ENCODE measurements at places on chromosomes 6 and 20. TPM values are rescaled to one million over a fixed set of nuclear protein-coding genes. Genes with fewer than 3 reads are reported as not detected.

DNA sequence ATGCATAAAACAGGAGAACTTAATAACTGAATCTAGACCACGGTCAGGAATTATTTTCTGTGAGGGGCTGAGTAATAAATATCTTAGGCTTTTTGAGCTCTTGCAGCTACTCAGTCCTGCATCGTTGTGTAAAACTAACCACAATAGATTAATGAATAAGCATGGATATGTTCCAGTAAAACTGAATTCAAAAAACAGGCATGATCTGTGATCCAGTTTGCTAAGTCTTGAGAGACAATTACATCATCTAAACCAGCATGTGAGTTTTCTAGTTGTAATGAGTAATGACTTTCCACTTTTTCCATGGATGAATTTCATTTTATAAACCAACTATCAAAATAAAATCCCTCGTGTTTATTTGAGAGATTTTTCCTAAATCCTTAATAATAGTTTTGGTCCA, 336.8 kb downstream of the RFPL4B start:
- DNase-seq, result peak; percentile 91

DNA sequence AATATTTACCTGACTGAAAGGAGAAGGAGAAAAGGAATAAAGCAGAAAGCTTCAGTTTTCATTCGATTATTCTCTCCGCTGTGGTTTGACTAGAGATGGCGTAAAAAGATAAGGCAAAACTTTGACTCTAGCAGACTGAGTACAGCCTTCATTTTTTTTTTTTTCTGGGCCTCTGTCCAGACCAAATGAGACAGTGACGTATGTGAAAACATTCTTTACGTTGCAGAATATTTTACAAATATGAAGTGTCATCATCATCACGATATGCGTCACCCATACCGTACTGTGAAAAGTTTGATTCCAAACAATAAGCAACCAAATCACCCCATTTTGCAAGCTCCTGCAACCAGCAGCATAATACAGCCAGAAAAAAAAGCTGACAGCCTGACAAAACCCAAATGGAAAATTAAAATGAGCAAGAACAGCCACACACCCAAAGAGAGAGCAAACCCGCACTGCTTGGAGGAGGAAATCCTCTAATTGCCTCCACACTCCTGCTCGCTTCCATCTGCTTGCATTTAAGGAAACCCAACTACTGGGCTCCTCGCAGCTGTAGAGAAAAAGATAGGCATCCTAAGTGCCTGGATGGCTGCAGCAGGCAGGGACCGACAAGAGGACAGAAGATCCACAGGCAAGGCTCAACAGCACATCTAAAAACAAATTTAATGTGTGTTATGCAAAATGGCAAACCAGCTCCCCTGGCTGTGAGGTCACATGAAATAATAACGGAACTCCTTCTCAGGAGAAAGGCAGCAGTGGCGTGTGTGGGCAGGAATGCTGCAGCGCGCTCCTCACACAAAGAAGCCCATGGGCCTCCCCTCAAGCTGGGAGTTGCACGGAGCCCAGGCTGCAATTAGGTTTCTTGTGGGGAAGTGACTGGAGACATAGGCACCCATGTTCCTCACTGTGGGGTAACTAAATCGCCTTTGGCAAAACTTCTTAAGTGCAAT, 113.1 kb downstream of the FYN start:
- peak; percentile 23 for DNase-seq

GRCh38 chr6:130903602-130904001, 76.4 kb downstream of the SMLR1 start:
- DNase-seq, result no peak

GRCh38 chr6:125528621-125529041, 220.8 kb upstream of the HEY2 start:
- no peak for DNase-seq

GRCh38 chr6:31764198-31764597, 1.7 kb downstream of the SAPCD1 start:
- no peak for DNase-seq

GRCh38 chr6:6975459-6976111, 132.2 kb upstream of the RREB1 start:
- DNase-seq, result no peak

DNA sequence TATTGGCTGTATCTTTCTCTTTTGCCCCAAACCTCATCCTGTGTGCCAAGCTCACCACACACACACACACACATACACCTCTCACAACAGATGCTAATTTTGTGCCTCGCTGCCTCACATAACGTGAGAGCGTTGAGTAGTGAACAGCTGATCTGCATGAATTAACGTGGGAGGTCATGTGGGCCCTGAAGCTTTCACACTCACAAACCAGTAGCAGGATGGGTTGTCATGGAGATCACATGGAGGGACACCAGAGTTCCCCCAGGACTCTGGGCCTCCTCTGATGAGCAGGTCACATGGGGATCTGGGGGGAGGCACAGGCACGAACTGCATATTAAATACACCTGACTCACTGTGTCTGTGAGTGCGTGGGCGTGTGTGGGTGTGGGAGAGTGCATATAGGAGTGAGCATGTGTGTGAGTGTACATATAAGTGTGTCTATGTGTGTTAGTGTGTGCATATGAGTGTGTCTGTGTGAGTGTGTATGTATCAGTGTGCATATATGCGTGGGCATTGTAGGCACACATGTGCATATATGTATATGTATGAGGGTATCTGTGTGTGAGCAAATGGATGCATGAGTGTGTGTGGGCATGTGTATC, 62.7 kb upstream of the SULF2 start:
- no peak for DNase-seq

DNA sequence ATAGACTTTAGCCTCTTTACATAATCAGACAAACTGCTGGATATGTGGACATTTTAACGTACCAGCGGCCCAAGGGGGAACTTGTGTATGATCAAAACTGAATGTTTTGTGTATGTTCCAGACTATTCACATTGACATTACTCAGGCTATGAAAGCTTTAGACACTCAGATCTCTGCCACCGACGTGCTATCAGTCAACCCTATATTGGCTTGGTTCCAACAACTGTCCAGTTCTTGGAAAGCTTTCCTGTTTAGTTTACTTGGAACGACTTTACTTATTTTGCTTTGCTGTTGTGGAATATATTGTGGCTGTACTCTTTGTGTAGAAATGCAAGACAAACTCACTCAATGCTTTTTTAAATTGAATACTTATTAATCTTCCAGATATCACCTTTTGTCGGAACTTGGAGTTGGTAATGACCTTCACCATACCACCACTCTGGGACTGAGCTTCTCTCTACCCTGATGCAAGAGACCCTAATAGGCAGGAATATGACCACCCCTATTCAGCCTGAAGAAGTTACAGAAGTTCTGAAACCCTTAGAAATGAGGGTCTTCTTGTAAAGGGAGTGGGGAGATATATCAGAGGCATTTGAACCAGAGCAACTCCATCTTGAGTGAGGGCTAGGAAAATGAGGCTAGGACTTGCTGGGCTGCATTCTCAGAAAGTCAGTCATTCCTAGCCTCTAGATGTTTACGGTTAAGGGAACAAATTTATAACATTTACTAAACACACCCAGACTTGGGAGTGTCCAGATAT, 49.0 kb upstream of the PAX1 start:
- no peak for DNase-seq

GRCh38 chr6:3210024-3210610, 17.3 kb downstream of the TUBB2B start:
- DNase-seq, result no peak

DNA sequence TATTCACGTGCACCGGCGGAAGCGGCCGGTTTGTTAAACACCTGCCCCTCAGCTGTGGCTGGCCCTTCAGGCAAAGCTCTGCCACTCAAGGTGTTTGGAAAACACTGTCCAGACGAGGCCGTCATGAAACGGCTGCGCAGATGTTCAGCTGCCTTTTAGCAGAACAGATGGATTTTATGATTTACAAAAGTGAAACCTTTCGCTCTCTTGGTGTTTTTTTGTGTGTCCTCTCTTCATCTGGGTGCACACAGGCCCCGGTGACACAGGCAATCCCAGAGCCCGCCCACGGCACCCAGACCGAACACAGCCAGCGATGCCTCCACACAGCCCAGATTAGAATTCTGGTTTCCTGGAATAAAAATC, 397.0 kb downstream of the SMOC2 start:
- DNase-seq, result no peak

DNA sequence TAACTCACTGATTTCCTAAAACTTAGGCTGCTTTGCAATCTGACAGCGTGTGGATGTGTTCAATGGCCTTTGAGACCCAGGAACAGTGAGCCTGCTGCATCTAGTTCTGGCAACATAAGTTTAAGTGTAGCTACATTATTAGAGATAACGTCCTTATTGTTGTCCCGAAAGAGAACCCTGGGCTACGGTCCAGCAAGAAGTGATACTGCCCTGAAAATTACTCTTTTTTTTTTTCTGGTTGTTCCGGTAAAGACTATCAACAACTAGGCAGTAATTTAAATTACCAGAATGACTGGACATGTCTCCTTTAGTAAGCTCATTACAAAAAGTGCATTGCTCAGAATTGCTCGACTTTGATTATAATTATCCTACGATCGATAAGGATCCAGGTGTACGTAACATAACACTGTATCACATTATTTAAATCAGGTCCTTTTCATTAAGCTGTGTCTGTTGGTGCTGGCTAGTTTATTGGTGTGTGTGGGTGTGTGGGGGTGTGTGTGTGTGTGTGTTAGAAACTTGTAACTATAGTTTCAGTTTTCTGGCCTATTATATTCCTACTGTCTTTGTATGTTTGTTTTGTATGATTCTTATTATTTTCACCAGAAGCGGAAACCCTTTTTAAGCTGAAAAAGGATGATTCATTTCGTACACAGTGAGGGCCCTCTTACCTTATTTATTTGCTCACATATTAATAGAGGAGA, 3.0 kb downstream of the TSHZ2 start:
- peak; percentile 56 for DNase-seq

DNA sequence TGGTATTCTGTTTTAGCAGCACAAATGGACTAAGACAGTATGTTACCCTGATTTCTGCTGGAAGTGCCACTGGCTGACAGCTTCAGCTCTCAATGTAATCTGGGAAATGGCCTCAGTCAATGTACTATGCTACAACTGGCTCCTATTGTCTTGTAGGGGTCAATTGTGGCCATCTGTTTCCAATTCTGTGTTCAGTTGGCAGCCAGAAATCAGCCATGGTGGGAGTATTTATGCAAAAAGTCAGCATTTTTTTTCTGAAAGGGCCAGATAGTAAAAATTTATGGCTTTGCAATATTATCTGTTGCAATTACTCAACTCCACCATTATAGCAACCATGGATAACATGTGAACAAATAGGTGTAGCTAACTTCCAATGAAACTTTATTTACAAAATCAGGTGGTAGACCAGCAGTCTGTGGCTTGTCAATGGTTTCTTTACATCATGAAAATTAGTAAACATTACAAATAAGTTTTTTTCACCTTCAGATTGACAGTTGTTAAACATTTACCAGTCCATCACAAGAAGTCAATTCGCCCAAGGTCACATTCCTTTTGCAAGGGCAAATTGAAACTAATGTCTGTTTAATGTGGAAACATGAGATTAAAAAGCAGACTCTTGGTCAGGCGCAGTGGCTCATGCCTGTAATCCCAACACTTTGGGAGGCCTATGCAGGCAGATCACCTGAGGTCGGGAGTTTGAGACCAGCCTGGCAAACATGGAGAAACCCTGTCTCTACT, 58.3 kb upstream of the TSHZ2 start:
- DNase-seq, result no peak

DNA sequence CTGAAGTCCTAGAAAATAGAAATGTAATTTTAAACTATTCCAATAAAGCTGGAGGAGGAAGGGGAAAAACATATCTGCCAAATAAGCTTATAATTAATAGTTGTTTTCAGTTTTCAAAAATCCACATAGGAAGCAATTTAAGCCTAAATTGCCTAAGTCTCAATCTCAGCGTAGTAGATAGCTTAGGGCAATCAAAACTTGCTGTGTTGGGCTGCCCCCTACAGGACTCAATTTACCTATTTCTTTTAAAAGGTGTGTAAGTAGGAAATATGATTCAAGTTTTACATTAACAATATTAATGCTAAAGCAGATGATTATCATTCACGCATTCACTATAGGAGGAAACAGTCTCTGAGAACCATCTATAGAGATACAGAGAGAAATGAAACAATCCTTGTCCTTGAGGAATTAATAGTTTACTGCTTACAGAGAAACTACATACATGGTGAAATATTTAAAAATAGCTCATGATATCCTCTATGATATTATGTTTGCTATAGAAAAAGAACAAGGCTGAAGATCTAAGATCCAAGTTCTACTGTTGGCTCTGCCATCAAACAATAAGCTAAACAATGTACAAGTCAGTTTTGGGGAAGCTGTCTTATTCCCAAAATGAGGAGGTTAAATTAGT, 102.1 kb downstream of the ATG5 start:
- peak; percentile 77 for DNase-seq

GRCh38 chr6:45447005-45447404, 69.3 kb upstream of the SUPT3H start:
- DNase-seq, result no peak

- DNase-seq, result peak; percentile 34
These were observed 32.0 kb downstream of the GNAS-AS1 start for GRCh38 chr20:58818586-58819285.

DNA sequence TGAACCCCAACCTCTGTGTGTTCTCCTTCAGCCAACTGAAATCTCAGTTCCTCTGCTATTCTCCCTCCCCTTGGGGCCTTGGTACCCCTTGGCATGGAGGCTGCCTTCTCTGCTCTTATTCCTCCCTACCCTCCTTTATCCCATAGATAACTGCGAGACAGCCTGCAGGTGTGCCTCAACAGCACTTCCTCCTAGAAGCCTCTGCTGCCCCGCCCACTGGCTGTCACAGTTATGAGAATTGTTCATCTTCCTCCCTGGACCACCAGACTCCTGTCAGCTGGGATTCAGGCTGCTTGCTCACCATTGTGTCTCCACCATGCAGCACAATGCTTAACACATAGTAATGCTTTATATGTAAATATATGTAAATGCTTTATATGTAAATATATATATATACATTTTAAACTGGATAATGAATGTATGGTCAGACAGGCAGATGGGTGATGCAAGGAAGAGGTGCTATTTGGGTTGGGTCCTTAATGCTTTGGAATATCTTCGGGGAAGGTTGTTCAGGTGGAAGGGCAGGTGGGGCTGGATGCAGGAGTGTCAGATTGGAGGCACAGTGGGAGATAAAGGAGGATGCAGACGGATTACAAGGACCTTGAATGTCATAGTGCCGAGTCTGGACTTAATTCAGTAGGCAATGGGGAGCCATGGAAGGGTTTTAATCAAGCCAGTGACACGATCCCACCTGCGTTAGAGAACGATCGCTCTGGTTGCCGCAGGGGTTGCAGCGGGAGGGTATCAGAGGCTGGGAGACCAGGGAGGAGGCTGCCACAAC, 4.9 kb downstream of the CDH22 start:
- DNase-seq, result no peak

- DNase-seq, result no peak
These were observed 1294.9 kb upstream of the CITED2 start for GRCh38 chr6:140669321-140669720.

- peak; percentile 67 for DNase-seq
These were observed 16.7 kb upstream of the PRDM1 start for GRCh38 chr6:106069478-106069877.

GRCh38 chr6:145151624-145152023, 583.7 kb downstream of the EPM2A start:
- no peak for DNase-seq

The APCDD1L gene
- not detected for total RNA-seq

The MUC21 gene
- 0.53 TPM for total RNA-seq

The POU5F1 gene
- 1.3 TPM for total RNA-seq

The ATP6V1G2 gene
- 0.51 TPM for total RNA-seq

The TULP1 gene
- not detected for total RNA-seq

The VEGFA gene
- 391 TPM for total RNA-seq

The PHACTR1 gene
- under 0.01 TPM for total RNA-seq
